ENCODE measurements at places on chromosomes 1 and 21.
A peak's percentile ranks its signal among the peaks of the same experiment; 100 is the strongest.

- H3K4me1 ChIP-seq: peaks cover 13% of the 10 kb centered on the region
- H3K36me3 ChIP-seq: no peaks in the 10 kb centered on the region
- H3K4me3 ChIP-seq: no peak overlapping the region
- H3K27ac ChIP-seq: no peak overlapping the region
- peaks cover 21% of the 10 kb centered on the region for H3K27me3 ChIP-seq
Observed at GRCh38 chr21:41601573-41602368, 93.8 kb upstream of the TMPRSS2 start.

- H3K36me3 ChIP-seq: no peaks in the 10 kb centered on the region
- peaks cover 12% of the 10 kb centered on the region for H3K4me1 ChIP-seq
- no peaks in the 10 kb centered on the region for H3K27me3 ChIP-seq
Observed at GRCh38 chr1:218367118-218367517, 22.0 kb downstream of the TGFB2 start.

DNA sequence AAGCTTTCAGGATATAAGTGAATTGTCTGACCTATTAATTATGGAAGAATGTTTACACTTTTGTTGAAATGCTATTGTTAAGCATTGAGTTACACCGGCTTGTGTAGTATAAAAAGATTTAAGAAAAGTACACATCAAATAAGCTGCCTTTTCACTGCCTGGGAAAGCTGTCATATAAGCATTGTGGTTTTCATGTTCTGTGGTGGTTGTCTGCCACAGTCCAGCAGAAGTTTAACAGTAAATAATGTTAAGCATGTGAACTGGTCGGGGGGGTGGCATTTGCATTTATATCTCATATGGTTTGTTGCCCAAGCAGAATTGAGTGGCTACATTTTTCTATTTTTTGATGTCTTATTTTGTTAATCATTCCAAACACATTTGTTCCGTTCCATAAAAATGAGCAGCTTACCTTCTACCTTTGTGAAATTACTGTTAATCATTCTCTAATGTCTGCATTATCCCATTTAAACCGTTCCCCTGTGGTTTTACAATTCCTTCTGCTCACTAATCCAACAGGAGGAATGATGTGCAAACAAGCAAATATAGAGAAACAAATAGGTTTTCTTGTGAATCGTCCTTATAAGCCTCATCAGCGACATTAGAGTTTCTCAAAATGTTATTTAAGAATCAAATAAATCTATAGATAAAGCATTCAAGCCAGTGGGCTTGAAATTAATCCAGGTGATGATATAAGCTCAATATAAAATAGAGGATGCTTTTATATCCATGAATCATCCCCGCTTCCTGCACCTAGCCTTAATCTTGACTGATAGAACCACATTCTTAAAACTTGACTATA is 160.8 kb upstream of the SAMSN1 start:
- H3K36me3 ChIP-seq: no peaks in the 10 kb centered on the region
- no peaks in the 10 kb centered on the region for H3K27me3 ChIP-seq
- H3K4me3 ChIP-seq: no peak overlapping the region
- no peaks in the 10 kb centered on the region for H3K4me1 ChIP-seq
- ATAC-seq: no peak

DNA sequence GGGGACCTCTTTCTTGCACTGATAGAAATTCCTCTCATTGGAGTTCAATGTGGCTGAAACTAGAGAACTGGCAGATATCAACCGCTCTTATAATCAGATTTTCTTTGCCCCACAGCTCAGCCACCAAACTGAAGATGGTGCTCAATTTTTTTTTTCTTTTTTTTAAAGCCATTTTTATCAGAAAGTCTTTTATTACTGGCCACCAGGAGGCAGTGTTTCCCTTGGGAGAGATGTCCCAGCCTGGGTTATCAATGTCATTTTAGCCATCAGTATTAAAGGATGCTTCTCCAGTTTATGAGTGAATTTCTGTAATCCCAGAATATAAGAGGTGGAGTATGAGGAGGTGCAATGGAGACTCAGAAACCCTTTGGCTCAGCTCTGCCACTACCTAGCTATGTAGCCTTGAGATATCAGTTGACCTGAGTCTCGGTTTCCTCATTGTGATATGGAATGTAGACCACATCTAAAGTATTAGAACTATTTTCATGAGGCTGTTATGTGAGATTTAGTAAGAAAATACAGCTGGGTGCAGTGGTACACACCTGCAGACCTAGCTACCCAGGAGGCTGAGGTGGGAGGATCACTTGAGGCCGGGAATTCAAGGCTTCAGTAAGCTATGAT is 27.6 kb downstream of the CD244 start:
- no peaks in the 10 kb centered on the region for H3K27me3 ChIP-seq
- H3K36me3 ChIP-seq: no peaks in the 10 kb centered on the region
- no peak overlapping the region for H3K27ac ChIP-seq
- H3K4me3 ChIP-seq: no peak overlapping the region
- no peak for ATAC-seq

- H3K36me3 ChIP-seq: no peaks in the 10 kb centered on the region
- no peaks in the 10 kb centered on the region for H3K4me1 ChIP-seq
- ATAC-seq: no peak
- H3K27me3 ChIP-seq: no peaks in the 10 kb centered on the region
Observed at GRCh38 chr1:228299901-228300300, 92.1 kb downstream of the OBSCN start.

GRCh38 chr1:174114788-174115448 is 44.4 kb upstream of the RABGAP1L start:
- no peak overlapping the region for H3K4me3 ChIP-seq
- no peak overlapping the region for H3K27ac ChIP-seq
- H3K36me3 ChIP-seq: no peaks in the 10 kb centered on the region

- ATAC-seq: no peak
- H3K4me3 ChIP-seq: no peak overlapping the region
- H3K4me1 ChIP-seq: peaks cover 3% of the 10 kb centered on the region
- no peaks in the 10 kb centered on the region for H3K36me3 ChIP-seq
- H3K27me3 ChIP-seq: no peaks in the 10 kb centered on the region
Observed at GRCh38 chr1:185912504-185912903, 178.3 kb downstream of the HMCN1 start.

GRCh38 chr1:87305151-87305550 is 23.5 kb upstream of the LMO4 start:
- no peaks in the 10 kb centered on the region for H3K4me1 ChIP-seq
- no peak overlapping the region for H3K4me3 ChIP-seq
- no peaks in the 10 kb centered on the region for H3K27me3 ChIP-seq
- H3K36me3 ChIP-seq: no peaks in the 10 kb centered on the region
- no peak overlapping the region for H3K27ac ChIP-seq

- no peaks in the 10 kb centered on the region for H3K27me3 ChIP-seq
- no peak for ATAC-seq
- H3K4me1 ChIP-seq: peaks cover 20% of the 10 kb centered on the region
- no peaks in the 10 kb centered on the region for H3K36me3 ChIP-seq
- H3K27ac ChIP-seq: no peak within 1 kb of the TSS
Observed at GRCh38 chr1:109539676-109540075, at the start of gene GPR61. Gene GPR61 (plus strand): TSS chr1:109539872. CDS start chr1:109543023, 3,151 bp downstream.

GRCh38 chr1:103283841-103284669 is 175.7 kb upstream of the COL11A1 start:
- H3K4me3 ChIP-seq: no peak overlapping the region
- no peak for ATAC-seq
- H3K4me1 ChIP-seq: no peaks in the 10 kb centered on the region
- H3K36me3 ChIP-seq: no peaks in the 10 kb centered on the region
- no peak overlapping the region for H3K27ac ChIP-seq
- H3K27me3 ChIP-seq: no peaks in the 10 kb centered on the region

GRCh38 chr1:226603022-226603857 is 54.7 kb downstream of the STUM start:
- no peaks in the 10 kb centered on the region for H3K27me3 ChIP-seq
- H3K36me3 ChIP-seq: no peaks in the 10 kb centered on the region
- peaks cover 54% of the 10 kb centered on the region for H3K4me1 ChIP-seq
- no peak overlapping the region for H3K4me3 ChIP-seq

GRCh38 chr1:201882665-201883132 is 6.0 kb upstream of the SHISA4 start:
- H3K4me3 ChIP-seq: no peak overlapping the region
- H3K4me1 ChIP-seq: peaks cover 4% of the 10 kb centered on the region
- H3K27me3 ChIP-seq: no peaks in the 10 kb centered on the region
- no peaks in the 10 kb centered on the region for H3K36me3 ChIP-seq
- peak overlapping the region; percentile 24 for H3K27ac ChIP-seq
- no peak for ATAC-seq

DNA sequence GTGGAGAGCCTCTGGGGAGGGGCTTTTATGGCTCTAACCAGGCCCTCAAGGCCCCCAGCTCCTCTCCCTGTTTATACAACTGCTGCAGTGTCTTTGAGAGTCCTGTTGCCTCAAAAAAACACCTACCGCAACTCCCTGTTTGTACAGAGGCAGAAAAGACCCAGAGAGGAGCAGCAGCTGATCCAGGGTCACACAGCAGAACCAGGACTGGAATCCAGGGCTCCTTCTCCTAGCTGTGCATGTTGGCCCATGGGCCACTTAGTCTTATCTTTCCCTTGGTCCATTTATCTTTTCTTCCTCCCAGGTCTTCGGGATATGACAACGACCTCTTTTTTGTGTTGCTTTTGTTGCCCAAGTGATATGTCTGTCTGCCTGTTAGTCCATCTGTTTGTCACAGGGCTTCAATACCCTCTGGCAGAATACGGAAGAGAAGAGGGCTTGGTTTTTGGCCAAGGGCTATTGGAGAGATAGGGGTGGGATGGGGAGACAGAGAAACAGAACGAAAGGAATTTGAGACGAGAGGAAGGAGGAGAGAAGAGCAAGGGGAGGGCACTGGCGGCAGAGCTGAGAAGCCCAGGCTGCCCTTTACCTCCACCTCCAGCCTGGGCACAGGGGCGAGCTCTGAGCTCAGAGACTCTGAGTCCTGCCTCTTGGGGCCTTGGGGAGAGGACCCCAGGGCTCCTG is 33.5 kb upstream of the WASF2 start:
- no peaks in the 10 kb centered on the region for H3K27me3 ChIP-seq
- ATAC-seq: no peak
- no peaks in the 10 kb centered on the region for H3K36me3 ChIP-seq
- H3K27ac ChIP-seq: peak overlapping the region; percentile 98
- H3K4me3 ChIP-seq: no peak overlapping the region
- H3K4me1 ChIP-seq: peaks cover 97% of the 10 kb centered on the region

DNA sequence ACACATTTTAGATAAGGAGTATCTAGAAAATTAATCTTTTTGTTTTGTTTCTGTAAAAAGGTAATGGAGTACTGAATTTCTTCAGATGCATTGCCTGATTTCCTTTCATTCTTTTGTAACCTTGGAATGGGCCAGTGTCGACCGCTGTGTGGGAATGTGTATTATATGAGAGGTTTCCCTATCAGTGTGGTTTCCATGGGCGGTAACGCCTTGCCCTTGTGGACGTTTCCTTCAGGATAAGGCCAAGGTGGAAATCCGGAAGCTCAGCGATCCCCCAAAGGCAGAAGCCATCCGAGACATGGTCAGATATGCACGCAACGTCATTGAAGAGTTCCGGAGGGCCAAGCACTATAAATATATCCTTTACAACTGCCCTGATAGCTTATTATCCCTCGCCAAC is 49.8 kb downstream of the SMYD2 start:
- ATAC-seq: no peak
- no peaks in the 10 kb centered on the region for H3K27me3 ChIP-seq
- H3K36me3 ChIP-seq: no peaks in the 10 kb centered on the region
- H3K4me1 ChIP-seq: no peaks in the 10 kb centered on the region
- H3K4me3 ChIP-seq: no peak overlapping the region
- no peak overlapping the region for H3K27ac ChIP-seq

- no peak overlapping the region for H3K27ac ChIP-seq
- ATAC-seq: no peak
- H3K27me3 ChIP-seq: no peaks in the 10 kb centered on the region
- no peak overlapping the region for H3K4me3 ChIP-seq
- peaks cover 9% of the 10 kb centered on the region for H3K4me1 ChIP-seq
- no peaks in the 10 kb centered on the region for H3K36me3 ChIP-seq
Observed at GRCh38 chr1:10019561-10019960, 13.2 kb upstream of the UBE4B start.

- H3K4me3 ChIP-seq: no peak overlapping the region
- no peak overlapping the region for H3K27ac ChIP-seq
- no peaks in the 10 kb centered on the region for H3K27me3 ChIP-seq
- H3K4me1 ChIP-seq: no peaks in the 10 kb centered on the region
- ATAC-seq: no peak
Observed at GRCh38 chr1:108327534-108328466, 83.9 kb upstream of the NBPF4 start.

DNA sequence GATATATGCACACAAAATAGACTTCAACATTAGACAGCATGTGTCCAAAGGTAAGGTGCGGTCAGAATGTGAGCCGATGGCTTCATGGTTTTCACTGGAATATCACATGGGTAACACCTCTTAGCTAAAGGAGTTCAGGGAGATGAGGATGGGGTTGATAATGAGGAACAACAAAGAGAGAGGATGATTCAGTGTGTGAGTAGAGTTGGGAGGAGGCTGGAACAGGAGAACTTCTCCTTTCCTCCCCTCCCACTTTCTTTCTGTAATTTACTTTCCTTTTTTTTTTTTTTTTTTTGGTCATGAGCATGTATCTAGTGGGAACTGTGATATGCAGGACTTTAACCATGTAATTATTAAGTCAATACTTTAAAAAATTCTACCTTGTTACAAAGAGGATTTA is 99.4 kb downstream of the FASLG start:
- H3K4me1 ChIP-seq: no peaks in the 10 kb centered on the region
- H3K4me3 ChIP-seq: no peak overlapping the region
- no peak overlapping the region for H3K27ac ChIP-seq
- ATAC-seq: no peak

GRCh38 chr1:156160743-156161171 is 7.4 kb downstream of the SEMA4A start:
- peak overlapping the region; percentile 39 for H3K4me3 ChIP-seq
- no peaks in the 10 kb centered on the region for H3K36me3 ChIP-seq
- H3K4me1 ChIP-seq: peaks cover 3% of the 10 kb centered on the region
- ATAC-seq: peak; percentile 95

DNA sequence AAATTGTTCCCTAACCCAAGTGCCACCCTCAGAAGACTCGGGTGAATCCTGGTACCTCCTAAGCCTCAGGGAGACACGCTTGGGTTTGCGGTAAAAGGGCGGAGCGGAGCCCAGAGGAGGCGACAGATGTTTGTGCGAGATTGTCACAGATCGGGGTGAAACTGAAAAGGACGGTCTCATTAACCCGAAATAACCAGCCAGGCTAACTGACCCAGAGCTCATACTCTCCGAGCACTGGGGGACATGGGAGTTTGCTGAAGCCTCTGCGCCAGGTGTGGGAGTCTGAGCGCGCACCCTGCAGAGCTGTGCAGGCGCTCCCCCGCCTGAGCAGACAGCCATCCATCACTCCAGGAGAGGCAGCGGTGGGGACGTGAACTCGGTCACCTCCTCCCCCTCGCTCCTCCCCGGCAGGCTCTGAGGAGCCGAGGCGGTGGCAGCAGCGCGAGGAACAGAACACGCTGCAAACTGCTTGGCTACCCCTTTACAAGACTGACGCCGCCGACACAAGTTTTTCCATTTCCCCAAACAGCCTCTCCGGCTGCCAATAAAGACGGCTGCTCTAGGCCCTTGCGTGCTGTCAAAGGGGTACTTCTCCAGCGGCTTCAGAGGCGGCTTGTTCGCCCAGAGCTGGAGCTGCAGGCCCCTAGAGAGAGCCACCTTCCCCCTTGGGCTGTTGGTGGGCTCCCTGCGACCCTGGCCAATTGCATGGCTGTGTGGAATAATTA is 43.5 kb downstream of the RRAGC start:
- H3K27ac ChIP-seq: no peak overlapping the region
- no peak for ATAC-seq
- no peaks in the 10 kb centered on the region for H3K36me3 ChIP-seq
- H3K4me1 ChIP-seq: peaks cover 21% of the 10 kb centered on the region

- no peaks in the 10 kb centered on the region for H3K36me3 ChIP-seq
- H3K4me3 ChIP-seq: no peak overlapping the region
- H3K4me1 ChIP-seq: no peaks in the 10 kb centered on the region
- H3K27me3 ChIP-seq: no peaks in the 10 kb centered on the region
- H3K27ac ChIP-seq: no peak overlapping the region
Observed at GRCh38 chr1:217534566-217534965, 96.3 kb downstream of the GPATCH2 start.

Measured in gastroesophageal sphincter (tissue), 4 donors.